HS-5 (cell line): ENCODE measurements at places on chromosomes 6 and 20.

- DNase-seq: no peak
These were observed 22.2 kb downstream of the CEP57L1 start for GRCh38 chr6:109117346-109118035.

DNA sequence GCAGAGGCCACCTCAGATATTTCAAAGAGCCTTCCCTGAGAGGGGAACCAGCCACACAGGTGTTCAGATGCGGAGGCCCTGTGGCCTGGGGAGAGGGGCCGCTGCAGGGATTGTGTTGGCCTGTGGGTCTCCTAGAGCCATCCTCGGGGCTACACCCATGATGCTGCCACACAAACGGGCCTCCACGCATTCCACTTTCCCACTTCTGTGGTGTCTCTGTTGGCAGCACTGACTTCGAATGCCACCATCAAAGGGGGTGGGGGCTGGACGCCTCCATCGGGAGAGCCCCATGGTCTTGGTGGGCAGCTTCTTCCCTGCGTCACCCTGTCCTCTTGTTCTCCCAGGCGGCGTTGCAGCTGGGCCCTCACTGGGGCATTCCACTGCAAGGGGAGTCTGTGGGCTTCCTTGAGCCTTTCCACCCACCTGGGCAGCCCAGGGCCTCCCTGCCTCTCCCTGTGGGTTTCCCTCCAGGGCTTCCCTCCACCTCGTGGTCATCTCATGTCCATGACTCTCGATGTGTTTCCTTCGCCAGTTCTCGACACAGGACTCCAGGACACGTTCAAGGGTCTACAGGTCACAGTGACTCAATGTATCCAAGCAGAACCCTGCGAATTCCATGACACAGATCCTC is 145.5 kb downstream of the ERMARD start:
- no peak for DNase-seq

- DNase-seq: no peak
These were observed 70.2 kb downstream of the TENT5A start for GRCh38 chr6:81682235-81682795.

GRCh38 chr6:100099189-100100074 is 105.4 kb upstream of the MCHR2 start:
- no peak for DNase-seq

GRCh38 chr20:57654998-57655808 is 35.0 kb upstream of the ZBP1 start:
- no peak for DNase-seq

DNA sequence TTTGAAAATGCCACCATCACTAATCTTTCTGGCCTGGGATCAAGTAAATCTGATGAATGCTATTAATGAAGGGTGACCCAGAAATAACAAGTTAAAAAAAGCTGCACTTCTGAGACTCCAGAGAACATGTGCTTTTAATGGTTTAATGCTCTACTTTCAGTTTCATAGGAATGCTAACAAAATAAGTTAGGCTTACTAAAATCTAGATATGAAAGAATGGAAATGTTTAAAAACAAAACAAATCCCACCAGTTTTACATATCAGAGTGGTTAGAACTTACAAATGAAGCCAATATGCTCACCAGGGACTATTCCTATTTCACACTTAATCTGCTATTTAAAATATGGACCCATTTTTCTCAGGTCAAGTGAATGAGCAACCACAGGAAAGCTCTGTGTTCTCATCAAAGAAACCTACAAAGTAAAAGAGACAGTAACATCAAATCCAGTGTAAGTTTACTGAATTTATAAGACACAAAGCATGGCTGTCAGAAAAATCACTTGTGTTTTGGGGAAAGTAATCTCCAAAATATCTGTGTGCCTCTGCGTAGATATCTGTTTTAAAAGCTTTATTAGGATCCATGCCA is 40.3 kb downstream of the FYN start:
- no peak for DNase-seq
